ENCODE measurements at places on chromosomes 2 and 18.

DNA sequence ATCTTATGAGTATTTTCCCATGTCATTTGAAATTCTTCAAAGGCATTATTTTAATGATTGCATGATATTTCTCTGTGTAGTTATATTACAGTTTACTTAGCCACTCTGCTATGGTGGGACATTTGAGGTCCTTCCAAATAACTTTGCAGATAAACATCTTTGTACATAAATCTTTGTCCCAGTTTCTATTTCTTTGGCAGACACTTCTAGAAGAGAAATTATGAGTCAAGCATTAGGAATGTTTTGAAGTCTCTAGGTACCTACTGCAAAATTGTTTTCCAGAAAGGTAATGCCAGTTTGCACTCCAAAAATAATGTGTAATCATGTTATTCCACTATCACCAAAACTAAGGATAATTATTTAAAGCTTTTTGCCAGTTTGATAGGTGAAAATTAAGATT lies 149.7 kb downstream of the EN1 start:
- no peak for DNase-seq

GRCh38 chr2:147756069-147756468 lies 88.8 kb upstream of the ACVR2A start:
- no peak for DNase-seq

DNA sequence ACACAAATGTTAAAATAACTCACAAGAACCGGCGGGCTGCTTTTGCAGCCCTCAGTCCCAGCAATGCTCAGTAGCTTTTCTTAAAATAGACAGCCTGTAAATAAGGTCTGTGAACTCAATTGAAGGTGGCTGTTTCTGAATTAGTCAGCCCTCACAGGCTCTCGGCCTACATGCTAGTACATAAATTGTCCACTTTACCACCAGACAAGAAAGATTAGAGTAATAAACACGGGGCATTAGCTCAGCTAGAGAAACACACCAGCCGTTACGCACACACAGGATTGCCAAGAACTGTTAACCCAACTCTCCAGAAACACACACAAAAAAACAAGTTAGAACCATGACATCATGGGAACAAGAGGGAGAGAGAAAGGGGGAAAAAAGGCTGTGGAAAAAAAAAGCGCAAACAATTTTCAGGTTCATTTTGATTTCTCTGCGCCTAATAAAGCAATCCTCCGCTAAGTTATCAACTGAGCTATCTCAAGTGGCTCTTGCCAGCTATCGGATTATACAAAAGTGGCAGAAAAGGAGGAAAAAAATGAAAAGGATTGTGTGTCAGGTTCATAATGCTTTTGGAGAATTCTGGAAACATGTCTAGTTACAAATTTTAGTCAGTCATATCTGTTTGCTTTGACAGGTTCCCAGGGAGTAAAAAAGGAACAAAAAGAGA lies 89.1 kb downstream of the ZEB2 start:
- DNase-seq: no peak

DNA sequence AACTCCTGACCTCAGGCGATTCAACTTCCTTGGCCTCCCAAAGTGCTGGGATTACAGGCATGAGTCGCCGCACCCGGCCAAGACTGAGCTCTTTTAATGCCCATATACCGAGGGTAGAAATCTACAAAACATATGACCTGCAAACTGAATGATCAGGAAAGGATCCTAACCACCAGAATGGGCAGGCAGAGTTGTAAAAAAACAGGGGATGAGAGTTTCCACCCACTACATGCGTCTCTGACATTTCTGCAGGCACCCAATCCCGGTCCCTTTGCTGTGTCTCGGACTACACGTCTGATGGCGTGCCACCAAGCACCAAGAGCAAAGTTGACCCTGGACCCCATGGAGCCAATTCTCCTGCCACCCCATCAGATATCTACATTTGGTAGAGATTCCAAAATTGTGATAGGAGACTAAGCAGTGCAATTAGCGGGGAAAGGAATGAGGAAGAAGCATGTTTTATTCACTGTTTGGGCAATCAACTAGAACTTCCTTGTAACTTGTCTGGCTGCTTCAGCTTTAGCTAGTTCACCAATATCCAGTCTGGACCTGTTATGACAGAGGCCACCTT lies 74.1 kb downstream of the ATP8B1 start:
- no peak for DNase-seq

DNA sequence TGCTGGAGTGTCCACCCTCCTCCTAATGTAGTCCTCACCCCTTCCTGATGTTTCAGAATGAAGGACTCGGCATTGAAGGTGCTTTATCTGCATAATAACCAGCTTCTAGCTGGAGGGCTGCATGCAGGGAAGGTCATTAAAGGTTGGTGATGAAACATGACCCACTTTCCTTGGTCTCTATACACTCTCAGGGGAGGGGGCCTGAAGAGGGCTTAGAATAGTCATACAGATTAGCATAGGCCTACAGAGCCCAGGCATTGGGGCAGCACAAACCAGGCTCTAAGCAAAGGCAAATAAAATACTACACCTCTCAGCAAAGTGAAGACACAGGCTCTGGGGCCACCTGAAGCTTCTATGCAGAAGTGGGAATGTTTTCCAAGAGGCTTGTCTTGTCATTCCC lies 1.8 kb downstream of the IL36RN start:
- DNase-seq: no peak

- no peak for DNase-seq
Measured at GRCh38 chr2:225334514-225334913, 65.0 kb upstream of the NYAP2 start.

GRCh38 chr18:9536354-9537152 lies 61.2 kb downstream of the RALBP1 start:
- DNase-seq: no peak

All from stimulated activated CD4-positive, alpha-beta T cell treated with anti-CD3 and anti-CD28 coated beads, Interleukin-15, amount 100 ng/mL, for 24 hours (primary cell).